ENCODE measurements at places on chromosomes 6 and 20.

GRCh38 chr6:96249755-96250154 is 234.0 kb downstream of the FUT9 start:
- DNase-seq, result no peak

- no peak for DNase-seq
Observed at GRCh38 chr6:16158943-16159557, 30.2 kb downstream of the MYLIP start.

DNA sequence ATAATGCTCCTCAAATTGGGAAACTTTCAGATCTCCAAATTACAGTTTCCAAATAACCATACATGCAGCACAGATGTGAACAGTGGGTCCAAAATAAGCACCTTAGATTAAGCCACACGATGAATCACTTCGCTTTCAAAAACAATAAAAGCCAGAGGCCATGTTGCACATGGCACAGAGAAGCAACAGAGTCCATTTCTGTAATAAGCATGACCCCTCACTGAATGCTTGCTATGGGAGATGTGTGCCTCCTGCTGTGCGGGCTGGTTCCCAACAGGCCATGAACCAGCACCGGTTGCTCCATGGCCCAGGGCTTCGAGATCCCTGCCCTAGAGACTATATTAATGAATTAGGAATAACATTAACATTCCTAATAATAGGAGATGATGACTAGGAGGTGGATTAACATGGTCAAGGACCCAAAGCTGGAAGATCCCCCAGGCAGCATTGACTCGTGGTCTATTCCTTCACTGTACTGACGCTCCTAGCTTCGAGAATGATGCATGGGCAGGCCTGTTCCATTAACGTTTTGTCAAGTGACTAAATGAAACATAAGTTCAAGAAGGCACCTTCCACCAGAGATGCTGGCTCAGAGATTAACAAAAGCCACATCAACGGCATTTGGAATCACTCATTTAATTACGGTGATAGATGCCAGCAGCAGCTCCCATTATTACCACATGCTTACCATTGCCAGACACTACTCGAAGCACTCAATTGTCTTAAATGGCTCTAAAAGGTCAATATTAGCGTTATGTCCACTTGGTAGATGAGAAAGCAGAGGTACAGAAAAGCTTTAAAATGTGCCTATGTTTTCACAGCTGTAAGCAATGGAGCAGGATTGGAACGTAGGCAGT is 470.6 kb upstream of the AGPAT4 start:
- DNase-seq, result no peak

DNA sequence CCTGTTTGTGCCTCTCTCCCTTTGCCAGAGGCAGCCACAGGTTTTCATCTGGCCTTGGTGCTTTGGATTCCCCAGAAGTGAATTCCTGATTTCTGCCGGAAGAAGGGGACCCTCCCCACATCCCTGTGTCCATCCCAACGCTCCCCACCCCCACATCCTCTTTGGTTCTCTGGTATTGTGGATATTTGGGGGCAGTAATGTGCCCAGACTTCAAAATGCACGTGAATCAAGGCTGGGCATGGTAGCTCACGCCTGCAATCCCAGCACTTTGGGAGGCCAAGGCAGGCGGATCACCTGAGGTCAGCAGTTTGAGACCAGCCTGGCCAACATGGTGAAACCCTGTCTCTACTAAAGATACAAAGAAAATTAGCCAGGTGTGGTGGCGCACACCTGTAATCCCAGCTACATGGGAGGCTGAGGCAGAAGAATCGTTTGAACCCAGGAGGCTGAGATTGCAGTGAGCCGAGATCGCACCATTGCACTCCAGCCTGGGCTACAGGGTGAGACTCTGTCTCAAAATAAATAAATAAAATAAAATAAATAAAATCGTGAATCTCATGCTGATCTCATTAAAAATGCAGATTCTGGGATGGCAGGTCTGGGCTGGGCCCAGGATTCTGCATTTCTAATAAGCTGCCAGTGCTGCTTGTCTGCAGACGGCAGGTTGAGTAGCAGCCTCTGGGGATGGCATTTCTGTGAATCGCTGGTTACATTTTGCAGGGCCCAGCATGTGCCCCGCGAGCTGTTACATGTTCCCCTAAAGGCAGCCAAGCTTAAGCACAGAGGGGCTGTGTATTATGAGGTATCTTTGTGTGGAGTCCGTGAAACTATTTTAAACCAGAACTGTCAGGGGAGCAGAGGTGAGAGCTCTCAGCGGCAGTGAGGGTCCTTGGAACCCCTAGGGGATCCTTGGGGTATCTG is 49.0 kb downstream of the SYNJ2 start:
- no peak for DNase-seq

DNA sequence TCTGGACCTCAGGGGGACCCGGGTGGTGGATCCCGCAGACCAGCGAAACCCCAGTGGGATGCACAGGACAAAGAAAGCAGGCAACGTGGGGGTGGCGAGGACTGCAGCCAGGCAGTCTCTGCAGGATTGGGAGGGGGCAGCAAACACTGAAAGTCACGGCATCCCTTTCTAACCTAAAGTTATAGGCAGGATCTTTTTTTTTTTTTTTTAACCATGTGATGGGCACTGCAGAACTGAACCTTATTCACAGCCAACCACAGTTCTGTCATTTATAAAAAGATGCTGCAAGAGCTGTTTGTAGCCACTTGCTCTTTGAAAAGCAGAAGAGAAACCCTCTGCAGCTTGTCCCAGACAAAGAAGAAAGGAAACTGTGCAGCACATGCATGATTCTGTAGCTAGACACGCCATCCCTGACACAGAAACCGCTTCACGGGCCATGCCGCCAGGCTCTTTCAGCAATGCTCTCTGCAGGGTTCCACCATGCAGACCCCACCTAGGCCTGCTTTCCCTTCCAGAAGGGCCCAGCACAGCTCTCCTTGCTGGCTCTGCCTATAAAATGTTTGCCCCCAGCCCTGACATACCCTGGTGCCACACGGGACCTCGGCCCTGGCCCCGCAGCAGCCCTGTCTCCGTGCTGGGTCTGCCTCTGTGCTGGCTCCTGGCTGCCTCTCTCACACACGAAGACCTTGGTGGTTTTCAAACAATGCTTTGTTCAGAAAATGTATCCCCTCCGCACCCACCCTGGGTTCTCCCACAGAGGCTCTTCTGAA is 70.8 kb downstream of the PYGB start:
- DNase-seq, result no peak

GRCh38 chr6:78487401-78487800 is 379.9 kb upstream of the IRAK1BP1 start:
- DNase-seq, result peak; percentile 33

- DNase-seq, result no peak
Observed at GRCh38 chr6:149246691-149247384, 70.7 kb upstream of the TAB2 start.

DNA sequence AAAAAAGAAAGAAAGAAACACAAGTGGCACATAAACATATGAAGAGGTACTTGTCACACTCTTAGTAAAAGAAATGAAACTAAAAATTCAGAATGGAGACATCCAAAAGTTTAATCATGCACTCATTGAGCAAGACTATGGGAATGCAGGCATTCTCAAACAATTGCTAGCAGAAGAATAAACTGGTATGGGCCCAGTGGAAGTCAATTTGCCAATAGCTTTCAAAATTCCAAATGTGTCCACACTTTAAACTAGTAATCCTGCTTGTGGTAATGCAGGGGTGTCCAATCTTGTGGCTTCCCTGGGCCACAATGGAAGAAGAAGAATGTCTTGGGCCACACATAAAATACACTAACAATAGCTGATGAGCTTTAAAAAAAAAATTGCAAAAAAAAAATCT is 97.4 kb downstream of the EPB41L2 start:
- DNase-seq, result peak; percentile 98

GRCh38 chr6:44049989-44050871 is 77.0 kb downstream of the MRPL14 start:
- DNase-seq, result peak; percentile 77

DNA sequence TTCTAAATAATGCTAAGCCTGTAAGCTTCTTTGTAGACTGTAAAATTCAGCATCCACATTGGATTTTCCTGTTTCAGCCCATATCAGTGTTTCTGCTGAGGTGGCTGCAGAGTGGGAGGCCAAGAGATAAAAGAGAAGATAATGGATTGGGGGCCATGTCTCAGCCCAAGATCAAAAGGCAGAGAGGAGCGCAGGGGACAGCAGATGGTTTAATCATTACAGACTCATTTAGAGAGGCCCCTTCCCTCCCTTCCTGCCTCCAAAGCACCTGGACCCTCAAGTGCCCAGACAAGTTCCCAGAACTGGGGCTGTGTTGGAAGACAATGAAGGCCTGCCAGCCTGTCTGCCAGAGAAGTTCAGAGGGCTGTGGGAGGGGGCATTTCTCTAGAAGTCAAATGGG is 20.4 kb upstream of the CTNNBL1 start:
- no peak for DNase-seq

GRCh38 chr20:47066484-47067270 is 172.0 kb downstream of the EYA2 start:
- no peak for DNase-seq

DNA sequence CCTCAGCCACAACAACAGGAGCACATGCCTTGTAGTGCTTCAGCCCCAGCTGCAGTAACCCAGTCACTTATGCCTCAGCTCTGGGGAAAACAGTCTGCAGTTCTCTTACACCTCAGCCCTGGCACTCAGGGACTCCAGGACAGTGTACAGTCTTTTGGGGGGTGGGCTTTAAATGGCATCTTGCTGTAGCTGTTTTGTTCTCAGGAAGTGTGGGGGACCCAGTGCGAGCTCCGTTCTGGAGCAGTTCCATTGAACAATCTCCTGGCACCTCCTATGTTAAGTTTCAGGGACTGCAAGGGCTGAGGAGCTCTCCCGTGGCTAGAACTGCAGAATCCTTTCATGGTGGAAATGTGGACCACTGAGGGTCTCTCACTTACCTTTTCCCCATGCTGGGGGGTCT is 55.2 kb downstream of the PLCG1 start:
- DNase-seq, result no peak

GRCh38 chr20:32535316-32535952 is 49.7 kb downstream of the NOL4L start:
- DNase-seq, result no peak

DNA sequence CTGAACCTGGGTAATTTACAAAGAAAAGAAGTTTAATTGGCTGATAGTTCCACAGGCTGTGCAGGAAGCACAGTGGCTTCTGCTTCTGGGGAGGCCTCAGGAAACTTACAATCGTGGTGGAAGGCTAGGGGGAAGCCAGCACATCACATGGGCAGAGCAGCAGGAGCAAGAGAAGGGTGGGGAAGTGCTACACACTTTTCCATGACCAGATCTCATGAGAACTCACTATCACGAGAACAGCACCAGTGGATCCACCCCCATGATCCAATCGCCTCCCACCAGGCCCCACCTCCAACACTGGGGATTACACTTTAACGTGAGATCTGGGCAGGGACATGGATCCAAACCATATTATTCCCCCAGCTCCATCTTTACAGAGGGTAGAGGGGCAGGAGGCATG is 166.4 kb downstream of the NFATC2 start:
- DNase-seq, result no peak

- DNase-seq, result no peak
Observed at GRCh38 chr20:48273843-48274242, 488.6 kb upstream of the SULF2 start.

- DNase-seq, result peak; percentile 67
Observed at GRCh38 chr6:161272635-161273273, 1.1 kb downstream of the AGPAT4 start.

Data from AG10803 (cell line).